Daoy (cell line): ENCODE measurements at places on chromosomes 12 and 14. TPM values are rescaled to one million over a fixed set of nuclear protein-coding genes. Genes with fewer than 3 reads are reported as not detected.

Gene CLEC4E
- not detected in 2 replicates for total RNA-seq

Gene TAS2R42
- not detected in 2 replicates for total RNA-seq

Gene TSPAN31
- total RNA-seq = 7.9 and 13.5 TPM in 2 replicates

Gene AQP6
- total RNA-seq = 0.11 TPM in 1 of 2 replicates, not detected in the other

Gene KLRB1
- not detected in 2 replicates for total RNA-seq

Gene UNG
- total RNA-seq = 48.4 and 97.2 TPM in 2 replicates

Gene KLHL33
- total RNA-seq = not detected in 2 replicates

Gene SLC25A47
- not detected in 2 replicates for total RNA-seq

Gene SAMD15
- total RNA-seq = 3.0 and 4.5 TPM in 2 replicates

Gene NXPH4
- total RNA-seq = 0.33 and 1.7 TPM in 2 replicates

Gene C2CD5
- 10.0 and 14.0 TPM in 2 replicates for total RNA-seq

Gene OTOGL
- total RNA-seq = 1.0 and 1.4 TPM in 2 replicates

Gene OR6C1
- not detected in 2 replicates for total RNA-seq

Gene C14orf39
- 0.34 TPM in 1 of 2 replicates, not detected in the other for total RNA-seq

Gene INHBE
- total RNA-seq = 0.80 and 1.6 TPM in 2 replicates

Gene RNASE3
- not detected in 2 replicates for total RNA-seq

Gene WDR89
- total RNA-seq = 29.3 and 32.8 TPM in 2 replicates

GRCh38 chr12:103901518-103902173 lies 28.6 kb upstream of the HSP90B1 start:
- no peak for DNase-seq

DNA sequence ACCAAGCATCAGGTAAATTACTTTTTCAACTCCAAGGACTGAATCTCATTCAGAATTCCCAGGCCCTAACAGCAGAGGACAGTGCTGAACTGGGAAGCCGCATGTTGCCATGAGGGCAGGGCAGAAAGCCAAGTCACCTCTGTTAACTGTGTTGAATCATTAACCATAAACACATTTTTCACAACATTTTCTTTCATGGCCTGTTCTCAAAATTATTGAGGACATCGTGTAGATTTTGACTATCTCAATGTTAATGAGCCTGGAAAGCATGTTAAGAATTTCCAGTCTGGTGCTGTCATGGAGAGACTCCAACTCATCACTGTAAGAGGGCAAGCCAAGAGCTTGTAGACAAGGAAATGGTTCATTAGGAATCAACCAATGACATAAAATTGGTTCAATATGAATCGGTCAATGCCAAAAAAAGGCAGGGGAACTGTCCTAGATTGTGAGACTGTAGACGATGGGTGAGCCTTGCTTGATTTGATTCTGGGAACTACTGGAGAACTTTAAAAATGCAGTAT lies 33.7 kb downstream of the CPM start:
- peak; percentile 63 for DNase-seq

GRCh38 chr12:93106910-93107309 lies 177.8 kb upstream of the EEA1 start:
- peak; percentile 16 for DNase-seq

DNA sequence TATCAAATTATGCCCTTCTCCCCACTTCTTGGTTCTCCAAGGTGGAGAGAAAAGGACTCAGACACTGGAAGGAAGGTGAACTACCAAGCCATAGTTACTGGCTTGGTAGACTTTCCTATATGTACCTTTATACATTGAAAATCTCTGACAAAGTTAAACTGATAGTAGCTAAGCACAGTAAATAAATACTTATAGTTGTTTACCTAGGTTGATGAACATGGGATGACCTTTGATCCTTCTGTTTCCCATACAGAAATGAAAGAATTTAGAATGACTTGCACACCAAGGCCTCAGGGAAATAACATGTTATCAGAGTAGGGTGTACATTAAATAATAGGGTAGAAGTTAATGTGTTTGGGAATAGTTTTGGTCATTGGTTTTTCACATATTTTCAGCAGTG lies 6.7 kb downstream of the ARHGAP5 start:
- DNase-seq = no peak

- no peak for DNase-seq
Measured at GRCh38 chr12:125033288-125033687, 31.9 kb upstream of the AACS start.

- no peak for DNase-seq
Measured at GRCh38 chr12:82765971-82766705, 79.4 kb downstream of the TMTC2 start.

DNA sequence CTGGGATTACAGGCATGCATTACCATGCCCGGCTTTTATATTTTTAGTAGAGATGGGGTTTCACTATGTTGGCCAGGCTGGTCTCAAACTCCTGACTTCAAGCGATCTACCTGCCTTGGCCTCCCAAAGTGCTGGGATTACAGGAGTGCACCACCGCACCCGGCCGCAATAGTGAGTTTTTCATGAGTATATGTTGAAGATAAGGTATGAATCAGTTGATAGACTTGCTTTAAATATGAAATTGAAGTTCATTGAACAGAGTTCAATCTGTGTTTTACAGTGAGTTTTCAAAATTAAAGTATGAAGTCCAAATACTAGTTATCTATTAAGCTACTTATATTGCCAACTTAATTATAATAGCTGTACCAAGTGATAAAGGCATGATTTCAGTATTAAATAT lies 35.1 kb downstream of the SNAPC1 start:
- DNase-seq = no peak

- DNase-seq = peak; percentile 8
Measured at GRCh38 chr12:91326058-91327027, 143.7 kb upstream of the DCN start.

- DNase-seq = peak; percentile 43
Measured at GRCh38 chr14:22691171-22691570, 47.0 kb upstream of the OR6J1 start.

DNA sequence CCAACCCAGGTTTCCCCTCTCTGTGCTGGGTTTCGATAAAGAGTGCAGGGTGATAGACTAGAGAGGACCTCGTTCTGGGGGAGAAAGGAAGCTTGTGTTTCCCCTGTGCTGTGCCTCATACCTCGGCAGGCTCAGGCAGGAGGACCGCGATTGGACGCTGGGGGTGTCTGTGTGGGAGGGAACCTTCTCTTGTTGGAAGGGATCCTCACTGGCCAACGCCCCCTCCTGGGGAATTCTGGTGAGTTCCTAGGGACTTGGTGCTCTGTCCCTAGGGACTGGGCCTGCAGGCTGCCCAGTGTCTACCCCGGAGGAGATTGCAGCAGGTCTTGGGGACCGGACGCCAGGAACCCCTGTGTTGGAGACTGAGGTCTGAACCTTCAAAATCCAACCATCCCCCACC lies 157.4 kb upstream of the PRMT8 start:
- DNase-seq = peak; percentile 51
